Calu3 (cell line): ENCODE measurements at places on chromosomes 16 and 17. TPM values are rescaled to one million over a fixed set of nuclear protein-coding genes. Genes with fewer than 3 reads are reported as not detected.

The BCL6B gene
- not detected in 2 replicates for total RNA-seq

DNA sequence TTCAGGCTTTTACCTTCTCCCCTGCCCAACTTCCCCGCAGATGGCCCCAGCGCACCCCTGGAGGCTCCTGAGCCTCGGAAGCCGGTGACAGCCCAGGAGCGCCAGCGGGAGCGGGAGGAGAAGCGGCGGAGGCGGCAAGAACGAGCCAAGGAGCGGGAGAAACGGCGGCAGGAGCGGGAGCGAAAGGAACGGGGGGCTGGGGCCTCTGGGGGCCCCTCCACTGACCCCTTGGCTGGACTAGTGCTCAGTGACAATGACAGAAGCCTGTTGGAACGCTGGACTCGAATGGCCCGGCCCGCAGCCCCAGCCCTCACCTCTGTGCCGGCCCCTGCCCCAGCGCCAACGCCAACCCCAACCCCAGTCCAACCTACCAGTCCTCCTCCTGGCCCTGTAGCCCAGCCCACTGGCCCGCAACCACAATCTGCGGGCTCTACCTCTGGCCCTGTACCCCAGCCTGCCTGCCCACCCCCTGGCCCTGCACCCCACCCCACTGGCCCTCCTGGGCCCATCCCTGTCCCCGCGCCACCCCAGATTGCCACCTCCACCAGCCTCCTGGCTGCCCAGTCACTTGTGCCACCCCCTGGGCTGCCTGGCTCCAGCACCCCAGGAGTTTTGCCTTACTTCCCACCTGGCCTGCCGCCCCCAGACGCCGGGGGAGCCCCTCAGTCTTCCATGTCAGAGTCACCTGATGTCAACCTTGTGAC is 3.6 kb downstream of the MAPK7 start:
- no peak for DNase-seq

- no peak for DNase-seq
Measured at GRCh38 chr17:56144223-56144622, 9.1 kb upstream of the ANKFN1 start.

The SP6 gene
- 1.1 and 1.2 TPM in 2 replicates for total RNA-seq

DNA sequence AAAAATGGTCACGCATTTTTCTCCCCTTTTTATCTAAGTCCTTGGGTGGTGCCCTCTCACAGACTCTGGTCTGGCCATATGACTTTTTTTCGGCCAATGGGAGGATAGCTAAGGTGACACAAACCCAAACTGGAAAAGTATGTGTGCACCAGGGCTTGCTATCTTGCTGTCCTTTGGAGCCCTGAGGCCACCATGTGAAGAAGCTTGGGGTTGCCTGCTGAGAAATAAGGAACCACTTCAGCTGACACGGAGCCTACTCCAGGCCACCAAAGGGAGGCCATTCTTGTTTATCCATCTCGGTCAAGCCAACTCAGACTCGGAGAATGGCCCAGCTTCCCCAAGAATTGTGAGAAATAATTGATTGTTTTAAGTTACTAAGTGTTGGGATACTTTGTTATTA is 111.4 kb upstream of the ZFHX3 start:
- no peak for DNase-seq

DNA sequence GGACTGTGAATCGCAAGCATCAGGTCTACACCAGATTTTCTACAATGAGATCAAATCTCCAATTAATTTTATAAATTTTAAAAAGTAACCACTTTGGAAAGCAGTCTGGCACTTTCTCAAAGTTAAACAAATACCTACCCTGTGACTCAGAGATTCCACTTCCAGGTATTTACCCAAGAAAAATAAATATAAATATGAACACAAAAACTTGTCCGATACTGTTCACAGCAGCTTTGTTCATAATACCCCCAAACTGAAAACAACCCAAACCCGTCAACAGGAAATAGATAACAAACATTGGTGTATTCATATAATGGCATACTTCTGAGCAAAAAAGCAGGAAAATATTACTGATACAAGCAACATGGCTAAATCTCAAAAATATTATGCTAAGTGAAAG is 12.1 kb downstream of the ZDHHC7 start:
- no peak for DNase-seq

The CAPN15 gene
- 108 and 120 TPM in 2 replicates for total RNA-seq

The NT5M gene
- 1.0 and 1.2 TPM in 2 replicates for total RNA-seq

The NACA2 gene
- total RNA-seq, result not detected in 2 replicates

GRCh38 chr17:39225959-39226683 is 376 bp upstream of the STAC2 start:
- no peak for DNase-seq

GRCh38 chr16:53534206-53534605 is 31.2 kb upstream of the AKTIP start:
- DNase-seq, result no peak

The KRT23 gene
- 1,389 and 1,709 TPM in 2 replicates for total RNA-seq

DNA sequence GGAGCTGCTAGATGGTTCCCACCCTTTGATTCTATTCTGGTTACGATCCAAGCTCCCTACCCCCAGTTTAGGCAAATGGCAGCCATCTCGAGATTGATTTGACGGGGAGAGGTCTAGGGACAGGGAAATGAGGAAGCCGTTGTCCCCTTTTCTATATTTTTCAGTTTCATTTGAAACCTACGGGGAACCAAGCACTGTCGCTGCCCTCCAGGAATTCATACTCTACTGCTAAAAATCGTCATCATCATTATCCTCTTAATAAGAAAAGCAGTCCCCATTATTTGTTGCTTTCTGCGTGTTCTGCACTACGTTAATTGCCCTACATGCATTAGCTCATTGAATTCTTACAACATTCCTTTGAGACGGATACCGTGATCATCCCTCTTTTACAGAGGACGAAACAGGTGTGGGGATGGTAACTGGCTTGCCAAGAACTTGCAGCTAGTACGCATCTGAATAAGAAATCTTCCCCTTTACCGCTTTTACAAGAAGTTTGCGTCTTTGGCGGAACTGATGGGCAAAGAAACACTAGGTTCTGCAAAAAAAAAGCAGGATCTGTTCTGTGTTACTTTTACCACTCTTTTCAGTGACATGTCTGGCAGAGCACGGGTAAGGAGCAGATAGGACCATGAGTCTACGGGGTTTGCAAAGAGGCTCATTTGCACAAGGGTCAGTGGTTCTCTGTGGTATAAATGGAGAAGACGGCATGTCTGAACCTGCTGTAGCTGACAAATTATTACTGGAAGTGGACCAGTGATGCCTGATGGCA is 1.1 kb downstream of the CCP110 start:
- DNase-seq, result no peak

DNA sequence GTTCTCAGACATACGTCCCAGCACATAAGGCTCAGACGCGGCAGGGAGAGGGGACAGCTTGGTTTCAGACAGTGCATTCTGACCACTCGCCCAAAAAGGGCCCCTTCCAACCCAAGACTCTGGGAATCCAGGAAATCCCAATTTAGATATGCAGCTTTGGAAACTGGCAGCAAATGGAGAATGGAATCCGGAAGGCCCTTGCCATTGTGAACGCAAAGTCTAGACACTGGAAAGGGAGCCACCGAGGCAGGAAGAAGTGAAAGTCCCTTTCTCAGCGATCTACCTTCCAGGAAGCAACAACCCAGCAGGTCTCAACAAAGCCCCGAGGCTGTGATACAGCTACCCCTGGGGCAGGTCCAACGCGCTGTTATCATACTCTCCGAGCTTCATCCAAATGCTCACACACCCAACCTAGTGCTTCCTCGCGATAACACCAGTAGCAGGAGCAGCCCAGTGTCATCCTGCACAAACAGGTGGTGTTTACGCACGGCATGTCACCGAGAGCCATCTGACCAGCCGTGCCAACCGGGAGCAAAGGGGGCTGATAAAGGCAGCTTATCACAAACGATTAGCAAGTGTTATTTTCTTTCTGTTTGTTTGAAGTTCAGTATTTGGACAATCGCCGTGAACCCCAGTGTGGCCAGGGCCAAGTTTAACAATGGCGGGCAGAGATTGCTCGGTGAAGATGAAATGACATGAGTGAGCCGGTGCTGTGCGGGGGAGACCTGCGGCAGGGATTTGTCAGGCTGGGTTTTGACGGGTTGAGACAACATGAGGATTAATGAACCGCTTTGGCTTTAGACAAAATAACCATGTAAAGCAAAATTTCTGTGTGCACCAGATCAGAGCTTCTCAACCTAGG is 240.6 kb downstream of the FOXL1 start:
- DNase-seq, result no peak
